Bone marrow (tissue), 2 donors: ENCODE measurements at places on chromosomes 4 and X.

DNA sequence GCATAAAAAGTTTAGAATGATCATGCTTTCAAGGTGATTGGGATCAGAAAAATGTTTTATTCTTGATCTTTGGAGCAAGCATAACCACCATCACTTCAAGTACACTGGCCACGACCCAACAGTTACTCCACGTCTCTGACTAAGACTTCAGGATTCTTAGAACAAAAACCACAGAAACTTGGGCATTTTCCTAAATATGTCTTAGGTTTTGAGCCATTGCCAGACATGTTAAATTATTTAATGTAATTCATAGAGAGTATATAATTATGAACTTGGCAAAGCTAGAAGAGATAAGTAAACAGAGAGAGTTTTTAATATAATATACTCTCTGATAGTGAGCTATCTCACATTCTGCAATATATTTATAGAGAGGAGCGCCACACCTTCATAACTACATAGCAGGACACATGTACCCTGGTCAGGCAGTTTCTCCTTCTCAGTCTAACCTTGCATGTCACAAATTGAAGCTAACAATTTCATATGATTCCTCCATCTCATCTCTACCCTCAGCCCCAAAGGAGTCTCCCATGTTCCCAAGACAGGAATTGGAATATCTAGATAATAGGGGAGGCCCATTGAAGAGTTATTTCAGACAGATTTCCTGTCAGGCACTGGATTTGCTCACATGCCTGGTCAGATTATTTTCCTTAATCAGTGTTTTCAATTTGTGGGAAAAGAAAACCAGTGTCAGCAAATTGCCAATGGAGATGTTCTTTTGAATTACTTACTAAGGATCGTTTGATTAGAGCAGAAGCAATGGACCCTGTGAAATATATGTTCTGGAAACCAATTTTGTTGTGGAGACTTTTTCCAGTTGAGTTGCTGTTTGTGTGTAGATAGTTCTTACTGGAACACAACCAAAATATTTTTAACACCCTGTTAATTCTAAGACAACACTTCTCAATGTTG lies 61.7 kb upstream of the GUCY1A1 start:
- no peak for DNase-seq

DNA sequence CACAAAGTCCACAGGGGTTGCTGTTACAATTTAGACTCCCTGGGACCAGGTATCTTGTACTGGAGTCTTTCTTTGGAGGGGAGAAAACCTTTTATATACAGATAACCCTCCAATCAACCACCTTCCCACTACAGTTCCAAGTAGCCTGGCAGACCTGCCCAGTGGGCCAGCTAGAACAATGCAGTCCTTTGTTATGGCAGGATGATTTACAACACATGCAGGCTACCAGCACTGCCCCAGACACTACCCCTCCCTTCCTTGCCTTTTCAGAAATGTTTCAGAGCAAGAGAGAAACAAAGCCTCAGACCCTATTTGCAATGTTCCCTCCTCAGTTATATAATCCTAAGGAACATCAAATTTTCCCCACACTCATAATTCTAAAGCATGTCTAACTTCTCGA lies 11.1 kb downstream of the RASL11B start:
- no peak for DNase-seq

DNA sequence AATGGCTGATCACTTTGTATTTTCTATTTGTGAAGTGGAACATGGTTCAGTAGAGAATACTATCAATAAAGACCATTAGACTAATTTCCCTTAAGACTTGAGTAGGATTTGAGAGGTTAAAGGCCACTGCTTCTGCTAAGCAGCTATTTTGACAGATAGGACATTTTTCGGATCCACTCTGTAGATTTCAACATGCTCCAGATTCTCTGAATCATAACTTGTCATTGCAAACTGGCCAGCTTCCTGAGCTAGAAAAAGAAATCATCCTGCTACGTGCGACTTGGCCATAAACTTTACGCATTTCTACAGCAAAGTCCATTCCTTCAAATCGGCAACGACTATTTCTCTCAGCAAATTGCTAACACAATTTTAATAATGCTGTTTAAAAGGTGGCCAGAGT lies 55.2 kb downstream of the MGST2 start:
- no peak for DNase-seq

- no peak for DNase-seq
Measured at GRCh38 chrX:28946846-28947245, 359.6 kb downstream of the IL1RAPL1 start.

DNA sequence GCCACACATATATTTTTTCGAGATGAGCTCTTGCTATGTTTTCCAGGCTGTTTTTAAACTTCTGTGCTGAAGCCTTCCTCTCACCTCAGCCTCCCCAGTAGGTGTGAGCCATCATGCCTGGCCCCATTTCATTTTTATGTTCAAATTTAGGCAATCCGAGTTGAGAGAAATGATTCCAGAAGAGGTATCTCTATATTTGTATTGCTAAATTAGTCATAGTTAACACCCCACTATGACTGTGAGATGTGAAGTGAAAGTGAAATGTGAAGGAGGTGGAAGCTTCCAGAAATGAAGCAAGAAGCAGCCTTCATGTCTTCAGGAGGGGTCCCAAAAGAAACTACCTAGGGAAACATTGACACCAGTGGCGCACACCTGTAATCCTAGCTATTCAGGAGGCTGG lies 17.7 kb downstream of the APELA start:
- DNase-seq, result no peak

DNA sequence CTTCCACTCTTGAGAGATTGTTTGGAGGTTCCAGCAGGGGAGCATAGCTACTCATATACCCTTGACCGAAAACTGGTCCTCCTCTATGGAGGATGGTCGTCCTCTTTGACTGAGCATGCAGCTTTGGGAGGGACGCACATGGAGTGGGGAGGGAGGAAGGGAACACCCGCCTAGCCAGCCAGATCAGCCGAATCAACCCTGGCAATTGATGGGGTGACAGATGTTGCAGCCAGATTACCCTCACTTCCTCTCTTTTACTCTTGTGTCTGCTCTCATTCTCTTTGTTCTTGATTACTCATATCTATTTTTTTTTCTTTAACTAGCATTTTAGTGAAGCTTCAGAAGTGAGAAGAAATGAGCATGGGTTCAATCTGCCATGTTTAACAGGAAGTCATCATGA lies 19.6 kb downstream of the MGST2 start:
- DNase-seq, result no peak

DNA sequence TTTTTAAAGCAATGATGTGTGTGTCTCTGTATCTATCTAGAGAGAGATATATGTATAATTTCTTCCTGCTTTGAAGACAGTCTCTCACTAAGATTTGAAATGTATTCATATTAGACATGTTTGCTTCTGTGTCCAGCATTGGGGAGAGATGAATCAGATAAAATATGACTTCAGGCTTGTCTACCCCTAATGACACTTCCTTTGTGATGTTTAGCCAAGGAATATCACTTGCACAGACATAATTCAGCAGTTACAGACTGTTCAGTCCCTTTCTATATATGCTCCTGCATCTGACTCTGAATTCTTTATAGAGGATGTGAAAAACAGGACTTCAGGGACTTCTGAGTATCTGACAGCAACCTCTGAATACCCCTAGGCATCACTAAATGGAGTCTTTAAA lies 158.4 kb downstream of the DCLK2 start:
- DNase-seq, result no peak

DNA sequence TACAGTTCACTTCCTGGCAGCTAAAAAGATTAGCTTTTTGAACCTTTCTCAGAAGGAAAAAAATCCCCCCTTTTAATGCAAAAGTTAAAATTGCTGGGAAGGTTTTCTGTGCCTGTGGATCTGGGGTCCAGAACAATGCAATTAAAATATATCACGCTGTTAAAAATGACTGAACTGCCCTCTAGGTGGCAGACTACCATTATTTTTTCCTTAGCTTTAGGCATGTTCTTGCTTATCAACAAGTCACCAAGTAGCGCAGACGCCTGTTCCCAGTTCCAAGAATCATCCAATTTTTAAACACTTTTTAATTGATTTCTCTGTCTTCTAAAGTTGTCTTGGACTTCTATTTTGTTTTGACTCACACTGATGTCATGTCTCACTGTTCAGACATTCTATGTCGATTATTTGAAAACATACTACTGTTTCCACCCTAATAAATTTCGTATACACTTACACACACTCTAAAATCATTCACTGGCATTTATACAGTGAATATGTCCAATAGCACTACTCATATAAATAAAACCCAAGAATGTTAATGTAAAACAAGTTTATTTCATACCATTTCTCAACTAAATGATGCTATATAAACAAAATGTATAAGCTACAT lies 661.6 kb downstream of the RAPGEF2 start:
- DNase-seq, result no peak

DNA sequence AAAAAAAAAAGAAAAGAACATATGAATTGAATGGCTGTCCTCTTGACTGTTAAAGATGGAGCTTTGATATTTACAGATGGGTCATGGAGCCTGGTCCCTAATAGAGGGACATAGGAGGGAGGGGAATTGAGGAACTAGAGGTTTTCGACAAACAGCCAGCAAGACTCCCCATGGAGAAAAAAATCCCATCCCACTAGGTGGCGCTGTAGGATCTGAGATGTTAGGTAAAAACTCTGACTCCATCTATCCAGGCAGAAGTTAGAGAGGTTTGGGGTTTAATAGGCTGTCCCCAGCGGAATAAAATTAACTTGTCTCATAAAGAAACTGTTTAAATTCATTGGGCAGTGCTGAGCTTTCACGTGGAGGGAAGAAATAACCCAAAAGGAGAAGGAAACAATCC lies 45.9 kb downstream of the HMGB2 start:
- peak; percentile 80 for DNase-seq

- no peak for DNase-seq
Measured at GRCh38 chr4:27635936-27636913, 775.6 kb downstream of the STIM2 start.

DNA sequence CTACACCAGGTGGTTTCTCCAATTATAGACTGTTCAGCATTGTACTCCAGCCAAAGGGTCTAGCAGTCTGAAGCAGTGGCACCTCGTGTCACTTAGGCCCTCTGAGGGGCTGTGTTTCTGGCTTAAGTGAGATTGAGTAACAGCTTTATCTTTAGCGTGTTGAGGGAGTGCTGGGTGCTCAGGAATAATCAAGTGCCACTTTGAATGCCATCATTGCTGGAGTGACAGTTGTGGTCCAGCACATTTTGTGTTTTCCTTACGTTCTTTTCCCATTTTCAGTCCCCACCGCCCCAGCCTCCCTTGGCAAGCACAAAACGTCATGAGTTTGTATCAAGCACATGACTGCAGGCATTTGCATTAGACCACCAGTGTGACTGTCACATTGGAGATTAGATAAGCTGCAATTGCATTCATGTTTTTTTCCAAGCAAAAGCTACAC lies 58.7 kb downstream of the FNIP2 start:
- DNase-seq, result no peak

- DNase-seq, result no peak
Measured at GRCh38 chr4:111542056-111542455, 603.2 kb upstream of the FAM241A start.

- DNase-seq, result no peak
Measured at GRCh38 chr4:15541941-15542340, 72.3 kb downstream of the CC2D2A start.

- no peak for DNase-seq
Measured at GRCh38 chrX:72271091-72271788, 5.8 kb downstream of the RPS4X start.

GRCh38 chrX:124736553-124737270 lies 390.3 kb downstream of the SH2D1A start:
- DNase-seq, result no peak

DNA sequence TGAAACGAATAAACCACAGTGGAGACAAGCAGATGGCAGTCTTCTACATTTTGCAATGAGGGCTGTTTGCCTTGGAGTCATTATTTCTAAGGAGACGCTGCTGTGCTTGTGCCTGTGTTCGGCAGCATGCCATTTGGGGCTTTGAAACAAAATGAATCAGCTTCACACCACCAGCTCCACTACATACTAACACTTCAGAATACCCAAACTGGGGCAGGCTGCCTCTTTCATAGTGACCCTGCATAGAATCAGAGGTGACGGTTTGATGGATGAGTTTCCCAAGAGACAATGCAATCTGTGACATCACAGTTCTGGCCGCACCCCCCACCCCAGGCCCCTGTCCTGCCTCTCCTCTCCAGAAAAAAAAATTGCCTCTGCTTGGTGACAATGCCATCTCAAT lies 57.1 kb upstream of the MID1 start:
- no peak for DNase-seq

- DNase-seq, result no peak
Measured at GRCh38 chr4:152064753-152065152, 303.9 kb upstream of the GATB start.

- no peak for DNase-seq
Measured at GRCh38 chr4:124322234-124323065, 390.1 kb downstream of the ANKRD50 start.

DNA sequence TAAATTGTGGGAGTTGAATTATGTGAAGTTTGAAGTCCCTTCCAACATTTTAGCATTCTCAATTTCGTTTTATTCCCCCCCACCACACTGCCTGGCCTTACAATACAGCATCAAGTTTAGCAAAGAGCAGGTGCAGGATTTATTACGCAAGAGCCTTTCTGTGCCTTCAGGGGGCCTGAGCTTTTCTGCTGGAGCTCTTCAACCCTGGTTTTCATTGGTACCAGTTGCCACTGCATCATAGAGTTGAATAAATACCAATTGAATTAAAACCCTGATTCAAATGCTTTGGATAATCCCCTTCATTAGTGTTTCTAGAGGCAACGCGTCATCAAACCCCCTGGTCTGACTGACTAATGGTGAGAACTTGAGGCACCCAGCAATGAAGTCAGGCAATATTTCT lies 43.6 kb upstream of the KIT start:
- DNase-seq, result no peak

DNA sequence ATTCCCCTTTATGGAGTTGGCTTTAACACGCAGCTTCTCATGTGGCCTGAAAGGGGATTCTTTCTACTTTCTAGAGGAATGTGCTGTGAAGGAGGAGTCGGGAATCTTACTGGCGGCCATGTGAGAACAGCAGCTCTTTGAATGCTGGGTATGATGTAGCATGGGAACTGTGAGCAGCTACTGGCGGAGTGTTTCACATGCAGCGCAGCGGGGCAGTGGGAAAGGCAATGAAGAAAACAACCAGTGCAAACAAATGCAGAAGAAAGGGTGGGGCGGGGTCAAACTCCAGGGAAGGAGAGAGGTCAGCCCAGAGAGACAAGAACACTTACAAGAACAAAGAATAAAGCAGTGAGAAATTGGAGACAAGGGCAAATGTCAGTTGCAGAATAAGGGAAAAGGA lies 363.8 kb upstream of the FTHL17 start:
- no peak for DNase-seq

DNA sequence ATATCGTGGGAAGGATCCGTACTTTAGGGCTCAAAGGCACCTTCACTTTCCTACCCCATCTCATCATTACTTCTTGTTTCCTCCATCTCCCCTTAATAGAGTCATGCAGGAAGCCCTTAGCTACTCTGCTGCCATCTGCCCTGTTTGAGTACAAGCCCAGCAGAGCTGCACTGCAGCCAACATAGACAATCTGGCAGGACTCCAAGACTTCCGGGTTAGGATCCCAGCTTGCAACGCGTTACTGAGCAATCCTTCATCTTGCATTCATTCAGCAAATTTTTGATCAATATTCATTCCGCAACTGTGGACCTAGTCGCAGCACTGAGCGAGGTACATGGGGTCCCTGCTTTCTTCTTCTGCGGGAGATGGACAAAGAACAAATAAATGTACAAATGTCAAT lies 344.9 kb downstream of the BCOR start:
- no peak for DNase-seq

GRCh38 chrX:105910563-105911105 lies 88.3 kb downstream of the NRK start:
- no peak for DNase-seq

GRCh38 chr4:145440292-145441007 lies 41.2 kb upstream of the SMAD1 start:
- no peak for DNase-seq
